ENCODE measurements at places on chromosomes 1 and 21.

- DNase-seq = no peak
Observed at GRCh38 chr1:87612956-87613355, 284.3 kb downstream of the LMO4 start.

- DNase-seq = no peak
Observed at GRCh38 chr21:25456672-25457071, 150.6 kb downstream of the MRPL39 start.

GRCh38 chr1:41659903-41660302, 175.4 kb upstream of the EDN2 start:
- DNase-seq = no peak

GRCh38 chr1:78658901-78659300, 9.3 kb downstream of the IFI44 start:
- DNase-seq = no peak

GRCh38 chr1:65197636-65198035, 49.6 kb downstream of the AK4 start:
- DNase-seq = no peak

- DNase-seq = no peak
Observed at GRCh38 chr1:17687145-17687544, 68.0 kb upstream of the ACTL8 start.

DNA sequence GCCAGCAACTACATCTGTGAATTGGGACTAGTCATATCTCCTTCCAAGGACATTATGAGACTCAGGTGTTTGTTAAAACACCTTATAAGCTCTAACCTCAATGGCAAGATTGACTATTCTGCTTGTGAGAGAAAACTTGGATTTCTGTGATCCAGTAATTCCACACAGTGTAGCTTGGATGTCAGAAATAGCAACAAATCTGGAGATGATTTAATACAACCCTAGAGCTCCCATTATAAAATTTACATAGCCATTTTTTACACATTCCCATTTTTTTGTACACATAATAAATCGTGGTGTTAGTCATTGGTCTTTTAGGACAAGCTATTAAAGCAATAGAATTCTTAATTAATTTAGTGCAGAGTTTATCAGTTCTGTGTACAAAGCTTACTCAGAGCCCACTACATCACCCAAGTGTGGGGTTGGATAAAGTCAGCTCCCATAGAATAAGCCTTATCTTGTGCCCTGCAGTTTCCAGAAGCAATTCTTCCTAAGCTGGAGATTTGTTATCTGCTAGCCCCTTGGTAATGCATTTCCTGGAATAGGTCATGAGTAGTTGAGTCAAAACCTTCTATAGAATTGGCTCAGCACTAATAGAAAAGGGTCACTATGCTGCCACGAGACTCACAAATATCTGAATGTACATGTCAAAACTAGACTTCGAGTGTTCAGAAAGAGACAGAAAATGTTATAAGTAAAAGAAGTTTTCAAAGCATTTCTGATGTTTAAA, 434.0 kb upstream of the RUNX1 start:
- DNase-seq = no peak

DNA sequence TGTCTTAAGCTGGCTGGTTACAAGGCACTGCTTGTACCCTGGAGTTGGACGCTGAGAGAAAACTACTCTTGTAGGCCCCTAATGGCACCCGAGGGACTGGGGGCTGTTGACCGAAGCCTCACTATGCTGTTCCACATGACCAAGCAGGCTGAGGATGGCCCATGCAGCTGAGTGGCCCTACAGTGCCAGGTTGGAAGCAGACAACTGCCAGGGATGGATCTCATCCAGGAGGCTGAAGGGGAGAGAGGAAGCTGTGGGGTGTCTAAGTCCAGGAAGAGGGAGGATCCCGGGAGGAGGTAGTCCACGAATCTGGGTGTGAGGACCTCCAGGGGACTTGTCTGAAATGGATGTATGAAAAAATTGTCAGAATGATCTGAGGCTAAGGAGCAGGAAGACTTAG, 45.8 kb downstream of the FOXD2 start:
- no peak for DNase-seq

GRCh38 chr1:8969937-8970336, 24.3 kb downstream of the CA6 start:
- peak; percentile 34 for DNase-seq

DNA sequence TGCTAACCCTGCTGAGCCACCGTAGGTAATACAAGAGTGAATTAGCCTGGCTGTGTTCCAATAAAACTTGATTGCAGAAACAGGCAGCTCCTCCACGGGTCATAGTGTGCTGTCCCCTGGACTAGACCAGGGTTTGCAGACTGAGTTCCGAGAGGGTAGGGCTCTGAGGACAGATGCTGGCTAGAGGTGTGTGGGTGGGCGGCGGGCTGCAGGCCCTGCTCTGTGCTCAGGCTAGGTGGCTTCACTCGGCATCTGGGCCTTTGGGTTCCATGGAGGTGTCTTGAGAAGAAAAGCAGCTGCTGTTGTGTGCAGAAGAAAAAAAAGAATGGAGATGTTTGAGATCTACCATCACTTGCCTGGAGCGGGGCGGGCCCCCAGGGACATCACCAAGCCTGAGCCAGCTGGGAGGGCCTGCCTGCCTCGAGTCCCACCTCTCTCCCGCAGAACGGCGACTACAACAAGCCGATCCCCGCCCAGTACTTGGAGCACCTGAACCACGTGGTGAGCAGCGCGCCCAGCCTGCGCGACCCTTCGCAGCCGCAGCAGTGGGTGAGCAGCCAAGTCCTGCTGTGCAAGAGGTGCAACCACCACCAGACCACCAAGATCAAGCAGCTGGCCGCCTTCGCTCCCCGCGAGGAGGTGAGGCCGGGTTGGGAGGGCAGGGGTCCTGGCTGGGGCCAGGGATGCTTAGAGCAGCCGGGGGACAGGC, 7.9 kb downstream of the TMEM201 start:
- DNase-seq = no peak

GRCh38 chr1:72678683-72679082, 396.3 kb upstream of the NEGR1 start:
- DNase-seq = no peak

- no peak for DNase-seq
Observed at GRCh38 chr1:172469717-172470116, 25.8 kb upstream of the PIGC start.

DNA sequence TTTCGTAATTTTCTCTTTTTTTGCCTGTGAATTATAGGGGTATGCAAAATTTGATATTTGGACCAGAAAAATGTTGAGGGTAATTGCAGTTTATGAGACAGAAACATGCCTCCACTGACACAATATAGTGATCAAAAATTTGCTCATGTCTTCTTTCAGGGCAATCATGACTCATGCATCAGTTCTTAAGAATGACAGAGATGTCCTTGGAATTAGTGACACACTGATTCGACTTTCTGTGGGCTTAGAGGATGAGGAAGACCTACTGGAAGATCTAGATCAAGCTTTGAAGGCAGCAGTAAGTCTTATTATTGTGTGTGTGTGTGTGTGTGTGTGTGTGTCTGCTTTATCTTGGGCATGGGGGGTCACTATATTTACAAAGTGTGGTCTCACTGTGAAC, 27.5 kb downstream of the CTH start:
- DNase-seq = no peak

DNA sequence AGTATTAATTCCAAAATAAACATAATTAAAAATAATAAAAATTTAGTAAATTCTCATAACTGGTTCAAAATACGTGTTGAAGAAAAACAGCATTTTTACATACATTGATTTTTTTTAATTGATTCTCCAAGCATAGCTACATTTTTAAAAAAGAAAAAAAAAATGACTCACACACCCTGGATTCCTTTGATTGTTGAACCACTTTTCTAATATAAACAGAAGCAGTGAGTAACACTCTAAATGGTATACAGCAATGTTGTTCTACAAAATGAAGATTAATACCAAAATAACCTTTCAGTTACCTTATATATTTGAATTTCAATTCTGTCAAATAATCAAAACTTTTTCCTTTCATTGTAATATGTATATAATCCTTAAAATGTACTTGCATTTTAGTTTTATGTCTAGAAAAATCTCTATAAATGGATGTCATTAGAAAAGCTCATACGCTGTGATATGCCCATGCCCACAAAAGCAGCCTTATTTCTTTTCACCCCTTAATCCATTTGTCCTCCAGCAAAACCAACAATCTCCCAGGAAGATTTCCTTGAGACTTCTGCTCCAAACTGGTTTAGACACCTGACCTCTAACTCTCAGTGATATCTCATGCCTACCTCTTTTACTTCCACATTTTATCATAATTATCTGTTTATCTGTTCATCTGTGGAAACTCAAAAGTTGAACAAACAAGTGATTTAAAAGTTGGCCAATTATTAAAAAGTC, 246.4 kb upstream of the NR5A2 start:
- DNase-seq = no peak

DNA sequence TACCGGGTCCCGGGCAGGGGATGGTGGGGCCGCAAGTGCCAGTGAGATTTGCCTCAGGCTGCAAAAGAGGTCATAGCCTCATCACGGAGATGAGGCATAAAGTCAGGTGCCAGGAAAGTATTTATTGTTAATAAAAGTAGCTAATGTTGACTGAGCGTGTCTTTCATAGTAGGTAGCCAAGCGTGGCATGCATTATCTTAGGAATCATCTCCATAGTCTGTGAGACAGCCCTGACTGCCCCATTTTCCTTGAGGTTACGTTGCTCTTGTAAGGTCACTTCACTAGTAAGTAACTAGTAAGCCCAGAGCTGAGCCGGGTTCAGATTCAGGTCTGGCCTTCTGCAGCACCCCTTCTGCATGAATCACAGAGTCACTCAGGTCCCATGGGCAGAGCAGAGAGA, 174.2 kb downstream of the CAMTA1 start:
- no peak for DNase-seq

DNA sequence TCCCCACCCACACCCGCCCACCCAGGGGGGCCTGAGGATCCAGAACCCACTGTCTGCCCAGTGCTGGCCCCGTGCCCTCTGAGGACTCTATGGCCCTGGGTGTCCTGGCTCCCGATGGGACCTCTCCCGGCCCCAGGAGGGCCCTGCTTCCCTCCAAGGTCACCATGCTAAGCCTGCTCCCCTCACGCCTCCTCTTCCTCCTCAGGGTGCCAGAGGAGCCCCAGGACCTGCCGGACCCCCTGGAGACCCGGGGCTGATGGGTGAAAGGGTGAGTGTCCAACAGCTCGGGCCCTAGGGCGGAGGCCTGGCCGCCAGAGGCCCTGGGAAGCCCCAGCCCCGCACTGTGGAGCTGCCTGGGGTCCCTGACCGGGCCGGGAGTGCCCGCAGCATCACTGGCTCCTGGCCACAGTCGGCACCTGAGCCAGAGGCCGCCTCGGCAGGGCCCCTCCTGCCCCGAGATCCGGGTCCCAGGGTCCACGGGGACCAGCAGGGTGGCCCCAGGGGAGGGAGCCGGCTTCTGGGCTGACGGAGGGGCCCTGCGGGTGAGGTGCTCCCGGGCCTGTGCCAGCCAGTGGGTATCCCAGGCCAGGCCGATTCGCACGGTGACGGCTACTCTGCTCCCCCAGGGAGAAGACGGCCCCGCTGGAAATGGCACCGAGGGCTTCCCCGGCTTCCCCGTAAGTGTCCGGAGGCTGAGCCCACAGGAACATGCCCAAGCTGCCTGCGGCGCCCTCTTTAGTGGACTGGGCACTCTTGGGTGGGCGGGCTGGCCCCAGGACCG, 16.1 kb downstream of the COL6A1 start:
- peak; percentile 59 for DNase-seq

DNA sequence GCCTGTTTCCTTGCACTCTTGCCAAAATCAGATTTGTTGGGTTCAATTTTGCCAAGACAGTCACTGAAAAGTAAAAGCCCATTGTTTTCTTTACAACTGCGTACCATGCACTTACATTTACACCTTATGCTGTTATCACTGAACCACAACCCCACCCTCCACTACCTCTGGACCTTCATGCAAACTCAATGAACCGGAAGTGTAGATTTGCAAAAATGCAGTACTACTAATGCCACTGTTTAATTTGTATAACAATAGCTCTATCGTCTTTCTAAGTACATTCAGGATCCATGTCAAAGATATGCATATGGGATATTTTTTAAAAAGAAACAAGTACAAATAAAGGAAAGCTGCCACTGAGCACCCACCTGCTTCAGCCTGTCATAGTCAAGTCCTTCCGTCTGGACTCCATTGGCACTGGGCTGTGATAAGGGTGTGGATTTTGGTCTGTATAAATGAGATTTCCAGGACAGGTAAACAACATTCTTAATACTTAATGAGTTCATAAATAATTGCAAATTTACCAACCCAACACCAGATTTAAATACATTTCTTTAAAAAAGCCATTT, 72.9 kb upstream of the LBR start:
- DNase-seq = no peak

- no peak for DNase-seq
Observed at GRCh38 chr1:33460947-33461629, 11.4 kb upstream of the ZSCAN20 start.

DNA sequence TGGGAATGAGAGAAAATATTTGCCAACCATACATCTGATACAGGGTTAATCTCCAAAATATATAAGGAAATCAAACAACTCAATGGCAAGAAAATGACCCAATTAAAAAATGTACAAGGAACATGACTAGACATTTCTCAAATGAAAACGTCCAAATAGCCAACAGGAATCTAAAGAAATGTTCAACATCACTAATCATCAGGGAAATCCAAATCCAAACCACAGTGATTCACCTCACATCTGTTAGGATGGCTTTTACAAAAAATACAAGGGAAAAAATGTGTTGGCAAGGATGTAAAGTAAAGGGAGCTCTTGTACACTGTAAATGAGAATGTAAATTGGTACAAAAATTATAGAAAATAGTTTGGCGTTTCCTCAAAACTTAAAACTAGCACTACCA, 54.7 kb upstream of the ZRANB2 start:
- no peak for DNase-seq

GRCh38 chr1:182671750-182672486, 12.5 kb downstream of the RGS8 start:
- no peak for DNase-seq

DNA sequence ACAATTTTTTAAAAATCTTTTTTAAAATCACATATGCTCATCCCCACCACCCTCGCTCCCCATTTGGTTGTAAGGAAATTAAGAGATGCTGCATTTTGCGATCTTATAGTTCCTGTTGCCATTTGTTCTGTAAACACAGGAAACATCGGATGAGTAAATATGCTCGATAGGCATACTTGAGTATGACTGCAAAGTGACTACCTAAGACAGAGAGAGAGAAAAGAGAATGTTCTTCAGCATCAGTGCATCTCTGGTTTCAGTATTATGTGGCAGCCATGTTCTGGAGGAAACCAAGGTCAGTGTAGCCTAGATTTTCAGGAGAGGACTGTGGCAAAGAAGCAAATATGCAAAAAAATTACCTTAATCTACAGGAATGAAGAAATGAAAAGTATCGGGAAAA, 265.5 kb upstream of the FMN2 start:
- DNase-seq = no peak

GRCh38 chr1:115492019-115492595, 149.7 kb upstream of the VANGL1 start:
- no peak for DNase-seq

- no peak for DNase-seq
Observed at GRCh38 chr1:187516874-187517273, 688.1 kb downstream of the PLA2G4A start.

- DNase-seq = no peak
Observed at GRCh38 chr1:33130297-33130696, 49.3 kb downstream of the AZIN2 start.
